Posterior vena cava (tissue), 2 donors: ENCODE measurements at places on chromosomes 5 and 9. TPM values are rescaled to one million over a fixed set of nuclear protein-coding genes. Genes with fewer than 3 reads are reported as not detected.

DNA sequence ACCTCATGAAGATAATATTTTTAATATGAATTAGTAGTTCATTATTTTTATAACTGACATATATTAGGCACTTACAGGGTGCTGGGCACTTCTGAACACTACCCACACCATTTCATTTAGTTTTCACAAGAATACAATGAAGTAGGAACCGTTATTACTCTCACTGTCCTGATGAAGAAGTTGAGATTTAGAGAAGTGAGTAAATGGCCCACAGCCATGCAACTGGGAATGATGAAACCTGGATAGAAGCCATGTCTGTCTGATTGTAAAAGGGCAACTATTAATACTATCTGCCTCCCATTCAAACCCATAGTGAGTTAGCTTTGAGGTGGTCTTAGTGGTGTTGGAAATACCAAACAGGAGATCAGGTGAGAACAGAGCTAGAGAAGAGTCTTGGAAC, 29.6 kb upstream of the OTULINL start:
- no peak for DNase-seq

DNA sequence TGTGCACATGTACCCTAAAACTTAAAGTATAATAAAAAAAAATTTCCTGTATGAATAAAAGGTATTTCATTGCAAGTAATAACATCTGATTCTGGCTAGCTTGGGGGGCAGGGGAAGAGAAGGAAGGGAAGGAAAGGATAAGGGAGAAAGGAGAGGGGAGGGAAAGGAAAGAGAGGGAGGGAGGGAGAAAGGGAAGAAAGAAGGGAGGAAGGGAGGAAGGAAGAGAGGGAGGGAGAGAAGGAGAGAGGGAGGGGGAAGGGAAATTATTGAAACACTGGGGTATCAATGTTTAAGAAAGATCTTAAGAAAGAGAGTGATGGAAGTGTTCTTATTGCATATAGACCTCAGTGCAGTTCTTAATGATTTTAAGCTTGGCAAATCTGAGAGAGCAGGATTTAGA, 129.8 kb upstream of the ZNF366 start:
- no peak for DNase-seq

BNC2 gene
- total RNA-seq: 61.2 TPM

DNA sequence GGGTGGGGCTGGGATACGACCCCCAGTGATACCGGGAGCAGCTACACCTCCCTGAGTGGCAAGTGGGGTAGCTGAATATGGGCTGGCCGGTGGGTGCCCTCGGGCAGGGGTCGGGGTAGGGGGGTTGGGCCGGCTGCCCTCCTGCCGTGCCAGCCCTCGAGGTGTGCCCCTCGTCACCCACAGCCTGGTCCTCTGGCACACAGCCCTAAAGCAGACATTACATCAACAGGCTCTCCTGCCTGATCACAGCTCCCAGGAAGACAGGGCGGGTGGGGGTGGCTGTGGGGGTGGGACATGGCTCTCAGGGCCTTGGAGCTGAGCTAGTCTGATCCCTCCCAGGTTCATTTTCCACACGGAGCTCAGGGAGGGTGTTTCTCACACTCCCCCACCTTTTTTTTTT, 23.2 kb downstream of the FBXW5 start:
- no peak for DNase-seq
